GM04503 (cell line): ENCODE measurements at places on chromosomes 11 and 22.

DNA sequence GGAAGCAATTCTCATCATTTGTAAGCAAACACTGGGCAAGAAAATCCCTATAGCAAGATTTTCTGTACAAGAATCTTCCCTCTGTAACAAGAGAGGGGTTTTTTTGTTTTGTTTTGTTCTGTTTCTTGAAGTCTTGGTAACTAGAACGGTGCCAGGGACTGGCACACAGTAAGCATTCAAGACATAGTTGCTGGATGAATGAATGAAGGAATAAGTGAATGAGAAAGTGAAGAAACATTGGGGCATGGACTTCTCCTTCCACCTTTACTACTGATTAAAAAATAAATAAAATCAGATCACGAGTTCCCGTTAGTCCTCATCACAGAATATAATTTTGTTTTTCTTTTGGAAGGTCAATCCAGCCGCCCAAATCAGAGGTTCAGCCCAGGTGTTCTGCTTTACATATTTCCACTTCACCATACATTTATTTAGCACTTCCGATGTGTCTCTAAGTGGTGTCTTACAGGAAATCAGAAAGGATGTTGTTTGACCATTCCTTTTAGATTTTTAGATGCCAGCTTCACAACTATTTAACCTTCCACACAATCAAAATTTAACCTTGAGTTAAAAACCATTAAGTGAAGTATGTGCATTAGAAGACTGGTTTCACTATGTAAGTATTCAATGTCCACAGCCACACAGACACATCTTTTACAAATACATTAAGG is 281.2 kb downstream of the CADM1 start:
- no peak for DNase-seq

DNA sequence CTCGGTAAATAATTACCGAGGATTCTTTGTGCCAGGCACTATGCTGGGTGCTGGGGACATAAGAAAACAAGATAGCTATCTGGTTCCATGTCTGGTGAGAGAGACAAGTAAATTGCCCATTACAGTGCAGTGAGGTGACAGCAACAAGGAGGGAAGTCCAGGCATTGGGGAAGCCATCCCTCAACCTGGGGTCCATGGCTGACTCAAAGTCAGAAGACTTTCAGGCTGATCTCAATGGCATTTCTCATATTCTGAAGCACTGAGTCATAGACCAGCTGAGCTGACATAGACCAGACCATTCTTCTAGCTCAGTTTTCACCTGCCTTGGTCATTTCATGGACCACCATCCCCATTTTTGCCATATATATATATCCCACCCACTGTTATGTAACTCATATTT is 158.8 kb downstream of the TTC17 start:
- no peak for DNase-seq

DNA sequence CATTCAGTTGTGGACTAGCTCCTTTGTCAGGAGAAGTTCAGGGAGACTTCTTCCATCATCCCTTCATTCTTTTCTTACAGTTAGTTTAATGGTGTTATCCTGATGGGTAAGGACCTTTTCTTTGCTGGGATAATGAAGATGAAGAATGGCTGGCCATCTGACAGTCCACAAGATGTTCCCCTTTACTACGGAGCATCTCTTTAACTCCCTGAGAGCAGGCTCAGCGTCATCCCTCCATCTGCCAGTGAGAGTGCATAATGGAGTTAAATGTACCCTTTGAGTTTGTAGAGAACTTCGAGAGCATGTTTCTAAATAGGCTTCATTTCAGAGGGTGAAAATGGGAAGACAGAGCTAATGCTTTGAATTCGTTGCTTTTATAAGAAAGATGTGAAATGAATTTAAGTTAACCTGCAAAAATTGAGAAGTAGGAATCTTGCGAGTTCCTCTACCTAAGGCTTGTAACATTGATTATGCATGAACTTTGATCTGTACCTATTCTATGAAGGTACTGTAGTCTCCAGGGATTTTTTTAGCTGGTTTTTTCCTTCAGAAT is 1.7 kb downstream of the EP300 start:
- DNase-seq, result no peak

DNA sequence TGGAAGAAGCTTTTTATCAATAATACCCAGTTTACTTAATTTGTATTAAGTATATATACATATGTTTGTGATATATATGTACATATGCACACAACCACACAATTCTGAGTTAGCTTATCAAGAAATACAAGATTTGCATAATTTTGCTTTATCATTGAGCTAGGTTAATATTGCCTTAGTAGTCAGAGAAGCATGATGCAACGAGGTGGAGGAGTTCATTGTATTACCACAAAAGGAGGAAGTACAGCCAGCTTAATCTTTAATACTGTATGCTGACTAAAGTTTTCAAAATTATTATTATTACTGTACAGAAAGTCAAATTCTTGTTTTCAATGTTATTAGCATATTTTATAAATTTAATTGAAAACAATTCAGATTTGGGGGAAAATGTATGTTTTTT is 278.4 kb upstream of the PDGFD start:
- DNase-seq, result no peak
